ENCODE measurements at places on chromosomes 7 and 10.
A peak's percentile ranks its signal among the peaks of the same experiment; 100 is the strongest.

- DNase-seq: no peak
Measured at GRCh38 chr10:18684416-18684815, 25.2 kb downstream of the ARL5B start.

- peak; percentile 94 for DNase-seq
Measured at GRCh38 chr10:97713826-97714400, 383 bp downstream of the MARVELD1 start.

DNA sequence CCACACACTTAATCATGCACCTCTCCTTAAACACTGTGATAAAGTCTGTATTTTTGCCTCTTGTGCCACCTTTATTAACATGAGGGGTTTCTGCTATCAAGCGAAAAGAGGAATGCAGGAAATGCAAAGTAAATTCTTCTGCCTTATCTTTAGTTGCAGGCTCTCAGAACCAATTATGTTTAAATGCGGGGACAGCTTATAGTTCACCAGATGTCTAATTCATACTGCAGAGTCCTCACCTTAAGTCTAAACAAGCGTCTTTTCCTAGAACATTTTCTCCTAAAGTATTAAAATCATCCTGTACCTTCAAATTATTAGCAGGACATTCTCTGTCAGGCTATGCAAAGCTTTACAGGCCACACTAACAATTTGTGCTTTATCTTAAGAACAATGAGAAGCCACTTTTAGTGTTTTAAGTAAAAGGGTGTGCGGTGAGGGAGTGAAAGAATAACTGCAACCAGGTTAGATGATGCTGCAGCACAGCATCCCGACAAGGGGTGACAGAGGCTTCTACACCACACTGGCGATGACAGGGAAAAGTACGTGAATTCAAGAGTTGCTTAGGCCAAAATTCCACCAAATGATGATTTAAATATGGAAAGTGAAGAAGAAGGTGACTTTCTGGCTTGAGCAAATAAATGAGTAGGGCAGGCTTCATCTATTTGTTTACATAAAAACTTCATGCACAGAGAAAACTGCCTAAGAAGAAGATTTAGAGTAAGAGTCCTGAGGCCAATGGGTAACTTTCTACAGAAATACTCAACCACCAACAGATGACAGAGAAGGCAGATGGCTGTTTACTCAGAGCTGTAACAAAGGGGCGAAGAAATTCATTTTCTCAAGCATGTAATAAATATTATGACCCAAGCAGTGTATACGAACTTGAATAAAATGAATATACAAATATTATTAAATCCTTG lies 36.0 kb downstream of the EZH2 start:
- DNase-seq: no peak

GRCh38 chr10:86706401-86706841 lies 38.1 kb downstream of the LDB3 start:
- no peak for DNase-seq

DNA sequence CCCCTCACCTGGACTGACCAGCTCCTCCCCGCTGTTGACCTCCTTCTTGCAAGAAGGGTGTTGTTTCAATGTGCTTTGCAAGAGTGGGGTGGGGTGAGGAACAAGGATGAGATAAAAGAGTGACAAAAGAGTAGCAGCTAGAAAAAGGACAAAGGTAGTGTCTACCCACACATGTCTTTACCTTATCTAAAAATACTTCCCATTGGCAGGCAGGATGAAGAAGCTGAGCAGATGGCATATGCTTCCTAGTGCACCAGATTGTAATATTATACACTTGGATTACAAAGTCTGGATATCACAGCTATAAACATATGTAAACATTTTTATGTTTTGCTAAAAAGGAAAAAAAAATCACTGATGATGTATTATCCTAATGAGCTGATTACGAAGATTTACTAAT lies 34.5 kb downstream of the CHN2 start:
- DNase-seq: no peak

DNA sequence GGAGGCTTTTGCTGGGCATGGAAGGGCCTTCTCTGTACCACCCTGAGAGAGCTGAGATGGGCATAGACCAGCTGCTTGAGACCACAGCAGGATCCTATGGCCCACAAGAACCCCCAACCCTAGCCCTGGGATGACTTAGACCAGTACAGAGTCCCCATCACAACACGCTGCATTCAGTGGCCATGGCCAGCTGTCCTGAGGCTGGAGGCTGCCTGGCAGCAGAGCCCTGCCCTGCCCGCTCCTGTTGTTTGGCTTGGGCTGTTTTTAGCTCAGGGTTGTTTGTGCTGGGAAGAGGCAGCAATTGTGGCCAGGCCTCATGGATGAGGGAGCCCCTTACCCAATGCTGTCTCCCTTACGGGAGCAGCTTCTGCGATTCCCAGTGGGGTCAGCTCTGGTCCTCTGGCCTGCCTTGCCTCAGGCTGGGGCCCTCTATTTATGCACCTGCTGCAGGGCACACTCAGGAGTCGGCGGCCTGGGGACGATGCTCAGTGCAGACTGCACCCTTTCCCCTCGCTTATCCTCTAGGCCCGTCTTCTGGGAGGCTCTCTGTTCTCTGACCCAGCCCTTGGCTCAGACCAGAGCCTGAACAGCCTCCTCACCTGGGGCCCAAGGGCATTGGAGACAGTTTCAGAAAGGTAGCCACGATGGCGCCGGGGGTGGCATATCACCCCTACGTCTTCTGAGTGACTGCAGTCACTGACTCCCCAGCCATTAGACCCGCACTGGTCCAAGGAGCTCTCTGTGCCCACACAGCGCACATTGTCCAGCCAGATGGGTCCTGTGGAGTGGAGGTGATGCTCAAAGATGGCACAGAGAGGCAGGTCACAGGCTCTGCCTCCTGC lies 6.3 kb downstream of the LOXL4 start:
- no peak for DNase-seq

- DNase-seq: no peak
Measured at GRCh38 chr10:106401161-106401560, 763.3 kb downstream of the SORCS1 start.

GRCh38 chr7:148701414-148701813 lies 2.7 kb downstream of the CUL1 start:
- no peak for DNase-seq

- DNase-seq: no peak
Measured at GRCh38 chr10:22219308-22219707, 1.5 kb upstream of the EBLN1 start.

DNA sequence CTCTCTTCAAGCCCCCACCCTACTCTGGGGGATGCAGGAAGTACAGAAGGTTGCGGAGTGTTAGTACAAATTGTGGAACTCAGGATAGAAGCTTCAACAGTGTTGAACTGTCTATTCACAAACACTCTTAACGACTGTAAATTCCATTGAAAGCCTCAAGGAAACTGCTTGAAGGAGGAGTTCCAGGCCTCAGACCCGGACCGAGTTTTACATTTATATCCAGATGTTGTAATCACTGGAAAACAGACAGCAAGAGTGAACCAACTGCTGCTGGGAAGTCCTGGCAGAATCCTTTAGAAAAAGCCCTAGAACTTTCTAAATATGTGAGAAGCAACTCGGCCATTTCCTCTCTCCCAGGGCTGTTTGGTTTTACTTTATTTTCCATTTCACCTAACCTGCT lies 84.1 kb upstream of the LRRC18 start:
- no peak for DNase-seq

Measured in GM19239 (cell line).